Upper lobe of right lung (tissue), 1 donor: ENCODE measurements at places on chromosomes 7 and 10.

- peaks cover 7% of the 10 kb centered on the region for H3K4me1 ChIP-seq
- H3K27ac ChIP-seq: no peak overlapping the region
- no peak overlapping the region for H3K4me3 ChIP-seq
- no peak for DNase-seq
Measured at GRCh38 chr7:28920424-28920823, 37.7 kb downstream of the TRIL start.

DNA sequence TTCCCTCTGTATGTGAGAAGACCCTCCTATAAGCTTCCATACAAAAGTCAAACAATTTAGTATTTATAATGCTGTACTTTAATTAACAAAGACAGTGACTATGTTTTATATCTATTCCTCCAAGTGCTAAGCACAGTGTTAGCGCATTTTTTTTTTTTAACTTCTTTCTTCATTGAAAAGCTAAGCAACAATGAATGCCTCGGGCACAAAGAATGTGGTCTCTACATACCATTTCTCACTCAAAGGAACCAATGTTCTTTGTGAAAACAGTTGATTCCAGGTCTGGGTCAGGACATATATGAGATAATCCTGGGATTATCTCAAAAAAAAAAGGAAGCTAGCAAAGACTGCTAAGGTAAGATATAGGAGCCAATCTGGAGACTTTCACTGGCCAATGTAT, 26.2 kb upstream of the REEP3 start:
- H3K36me3 ChIP-seq: no peaks in the 10 kb centered on the region
- H3K4me3 ChIP-seq: no peak overlapping the region
- peaks cover 5% of the 10 kb centered on the region for H3K4me1 ChIP-seq
- H3K27me3 ChIP-seq: no peaks in the 10 kb centered on the region
- DNase-seq: no peak

GRCh38 chr7:128211626-128212025, 29.5 kb upstream of the LEP start:
- H3K27me3 ChIP-seq: peaks cover 19% of the 10 kb centered on the region
- no peak overlapping the region for H3K27ac ChIP-seq
- H3K4me1 ChIP-seq: no peaks in the 10 kb centered on the region
- H3K4me3 ChIP-seq: no peak overlapping the region
- H3K36me3 ChIP-seq: no peaks in the 10 kb centered on the region

GRCh38 chr10:113907166-113907565, 52.7 kb downstream of the NHLRC2 start:
- no peaks in the 10 kb centered on the region for H3K27me3 ChIP-seq
- H3K4me1 ChIP-seq: peaks cover 5% of the 10 kb centered on the region
- DNase-seq: no peak
- peaks cover 71% of the 10 kb centered on the region for H3K36me3 ChIP-seq

DNA sequence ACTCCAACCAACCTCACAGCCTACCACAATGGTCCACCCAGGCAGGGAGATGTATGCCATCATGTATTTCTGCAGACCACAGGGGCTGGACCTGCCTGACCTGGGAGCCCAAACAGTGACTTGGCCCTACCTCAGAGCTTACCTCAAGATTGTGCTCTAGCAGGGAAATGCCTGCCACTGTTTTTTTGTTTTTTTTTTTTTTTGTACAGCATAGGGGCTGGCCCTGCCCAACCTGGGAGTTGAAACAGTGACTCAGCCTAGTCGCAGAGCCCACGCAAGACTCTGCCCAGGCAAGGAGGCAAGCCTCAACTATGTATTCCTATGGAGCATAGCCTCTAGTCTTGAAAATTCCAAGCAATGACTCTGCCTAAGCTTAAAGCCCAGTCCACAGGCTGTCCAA, 39.3 kb upstream of the CDK6 start:
- no peaks in the 10 kb centered on the region for H3K27me3 ChIP-seq
- no peak overlapping the region for H3K27ac ChIP-seq
- no peak overlapping the region for H3K4me3 ChIP-seq
- no peaks in the 10 kb centered on the region for H3K36me3 ChIP-seq
- no peaks in the 10 kb centered on the region for H3K4me1 ChIP-seq
- no peak for DNase-seq

DNA sequence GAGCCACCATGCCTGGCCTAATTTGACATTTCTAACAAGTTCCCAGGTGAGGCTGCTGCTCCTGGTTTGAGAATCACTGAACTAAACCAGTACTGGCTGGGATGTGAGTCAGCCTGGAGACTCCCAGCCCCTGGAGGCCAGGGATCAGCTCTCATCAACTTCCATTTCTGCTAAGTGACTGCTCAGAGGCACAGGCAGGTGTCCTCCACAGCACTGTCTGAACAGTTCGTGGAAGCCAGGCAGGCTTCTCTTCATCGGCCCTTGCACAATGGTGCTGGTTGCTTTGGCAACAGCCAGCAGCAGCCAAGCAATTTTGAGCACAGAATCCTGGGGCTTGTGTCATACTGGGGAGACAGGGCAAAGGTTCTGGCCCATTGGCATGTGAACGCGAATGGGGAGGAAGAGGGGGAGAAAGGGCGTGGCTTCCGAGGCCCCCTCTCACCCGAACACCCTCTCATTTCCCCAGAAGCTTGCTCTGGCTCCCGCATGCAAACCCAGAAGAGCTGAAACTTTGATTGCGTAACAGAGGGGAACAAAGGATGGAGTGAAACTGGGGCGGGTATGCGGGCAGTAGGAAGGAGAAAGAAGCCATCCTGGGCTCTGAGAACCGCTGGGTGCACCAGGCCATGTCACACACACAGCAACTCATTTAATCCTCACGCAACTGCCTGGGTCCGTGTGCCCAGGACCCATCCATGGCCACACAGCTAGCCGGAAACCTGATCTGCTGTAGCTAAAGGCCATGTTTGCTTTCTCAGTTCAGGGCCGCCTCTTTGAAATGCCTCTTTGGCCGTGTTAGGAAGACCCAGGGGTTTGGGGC, 9.0 kb upstream of the POR start:
- H3K27ac ChIP-seq: peak overlapping the region; percentile 80
- no peaks in the 10 kb centered on the region for H3K36me3 ChIP-seq
- H3K4me3 ChIP-seq: no peak overlapping the region
- H3K4me1 ChIP-seq: peaks cover 5% of the 10 kb centered on the region
- no peaks in the 10 kb centered on the region for H3K27me3 ChIP-seq

DNA sequence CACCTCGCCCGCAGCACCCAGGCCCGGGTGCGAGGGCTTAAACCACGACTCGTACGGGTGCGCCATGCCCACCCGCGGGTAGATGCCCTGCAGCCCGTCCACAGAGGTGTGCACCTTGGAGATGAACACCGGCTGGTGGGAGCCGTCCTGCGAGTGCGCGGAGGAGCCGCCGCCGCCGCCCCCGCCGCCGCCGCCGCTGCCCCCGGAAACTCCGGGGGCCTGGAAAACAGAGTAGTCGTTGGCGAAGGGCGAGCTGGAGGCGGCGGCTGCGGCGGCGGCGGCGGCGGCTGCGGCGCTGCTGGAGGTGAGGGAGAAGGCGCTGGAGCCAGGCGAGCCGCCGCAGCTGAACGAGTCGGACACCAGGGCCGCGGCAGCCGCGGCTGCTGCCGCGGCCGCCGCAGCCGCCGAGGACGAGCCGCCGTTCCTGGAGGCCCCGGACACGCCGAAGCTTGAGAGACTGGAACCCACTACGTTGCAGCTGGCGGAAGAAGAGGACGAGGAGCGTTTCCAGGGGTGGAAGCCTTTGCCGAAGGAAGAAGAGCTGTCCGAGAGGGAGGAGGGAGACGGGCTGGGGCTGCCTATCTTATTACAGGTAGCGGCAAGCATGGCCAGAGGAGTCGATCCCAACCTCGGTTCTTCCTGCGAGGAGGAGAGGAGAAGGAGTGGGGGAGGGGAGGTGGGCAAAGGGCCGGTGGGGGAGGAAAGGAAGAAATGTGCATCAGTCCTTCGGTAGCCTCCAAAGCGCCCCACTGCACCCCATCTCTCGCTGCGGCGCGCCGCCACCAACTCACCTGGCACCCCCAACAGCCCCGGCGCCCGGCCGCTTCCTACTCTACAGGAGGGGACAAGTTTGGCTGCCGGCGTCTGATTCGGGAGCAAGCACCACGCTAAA, 1.3 kb downstream of the SP8 start:
- H3K27ac ChIP-seq: no peak overlapping the region
- H3K4me3 ChIP-seq: no peak overlapping the region
- peaks cover 97% of the 10 kb centered on the region for H3K27me3 ChIP-seq
- H3K36me3 ChIP-seq: no peaks in the 10 kb centered on the region

GRCh38 chr10:10330418-10330817, 687.3 kb upstream of the CELF2 start:
- H3K36me3 ChIP-seq: no peaks in the 10 kb centered on the region
- no peak for DNase-seq
- H3K27me3 ChIP-seq: no peaks in the 10 kb centered on the region
- no peak overlapping the region for H3K4me3 ChIP-seq
- no peaks in the 10 kb centered on the region for H3K4me1 ChIP-seq

- no peak overlapping the region for H3K4me3 ChIP-seq
- no peak for DNase-seq
- H3K27ac ChIP-seq: no peak overlapping the region
- no peaks in the 10 kb centered on the region for H3K27me3 ChIP-seq
- H3K4me1 ChIP-seq: no peaks in the 10 kb centered on the region
Measured at GRCh38 chr7:108589199-108589598, 19.5 kb downstream of the DNAJB9 start.

- H3K36me3 ChIP-seq: no peaks in the 10 kb centered on the region
- no peak overlapping the region for H3K27ac ChIP-seq
- H3K27me3 ChIP-seq: no peaks in the 10 kb centered on the region
- no peaks in the 10 kb centered on the region for H3K4me1 ChIP-seq
- no peak overlapping the region for H3K4me3 ChIP-seq
- no peak for DNase-seq
Measured at GRCh38 chr7:109659261-109659660, 1089.6 kb downstream of the DNAJB9 start.

- H3K4me3 ChIP-seq: no peak overlapping the region
- peak overlapping the region; percentile 75 for H3K27ac ChIP-seq
- no peaks in the 10 kb centered on the region for H3K36me3 ChIP-seq
- H3K4me1 ChIP-seq: peaks cover 39% of the 10 kb centered on the region
- no peak for DNase-seq
- H3K27me3 ChIP-seq: no peaks in the 10 kb centered on the region
Measured at GRCh38 chr10:29946953-29947700, 112.3 kb downstream of the JCAD start.

- no peak for DNase-seq
- H3K36me3 ChIP-seq: no peaks in the 10 kb centered on the region
- no peaks in the 10 kb centered on the region for H3K27me3 ChIP-seq
- H3K27ac ChIP-seq: no peak overlapping the region
Measured at GRCh38 chr10:77513781-77514331, 123.8 kb downstream of the KCNMA1 start.

- H3K36me3 ChIP-seq: peaks cover 70% of the 10 kb centered on the region
- no peak for DNase-seq
- no peaks in the 10 kb centered on the region for H3K27me3 ChIP-seq
- H3K4me1 ChIP-seq: no peaks in the 10 kb centered on the region
Measured at GRCh38 chr7:50610521-50611277, 45.5 kb upstream of the DDC start.

- H3K27me3 ChIP-seq: no peaks in the 10 kb centered on the region
- peak overlapping the region; percentile 4 for H3K27ac ChIP-seq
- H3K36me3 ChIP-seq: no peaks in the 10 kb centered on the region
- H3K4me3 ChIP-seq: no peak overlapping the region
Measured at GRCh38 chr7:112162142-112162766, 43.9 kb downstream of the DOCK4 start.

DNA sequence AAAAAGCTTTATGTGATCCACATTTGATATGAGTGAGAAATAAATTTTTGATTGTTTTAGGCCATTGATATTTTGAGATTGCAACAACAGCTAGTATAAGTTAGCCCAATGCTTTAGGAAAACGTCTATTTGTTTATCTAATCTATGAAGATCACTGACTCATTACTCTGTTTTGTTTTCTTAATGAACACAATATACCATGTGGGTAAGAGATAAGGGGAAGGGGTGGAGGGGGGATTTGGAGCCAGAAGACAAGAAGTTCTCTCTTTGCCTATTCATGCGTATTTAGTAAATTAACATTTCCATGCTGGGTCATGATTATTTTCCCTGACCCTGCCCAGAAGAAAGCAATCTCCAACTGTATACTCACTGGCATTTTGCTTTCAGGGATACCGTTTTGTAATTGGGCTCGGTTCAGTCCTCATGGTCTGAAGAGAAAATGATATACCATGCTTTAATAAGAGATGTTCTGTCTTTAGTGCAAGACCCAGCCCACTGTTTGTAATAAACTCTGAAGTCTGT, 359.5 kb upstream of the NPSR1 start:
- H3K36me3 ChIP-seq: no peaks in the 10 kb centered on the region
- no peaks in the 10 kb centered on the region for H3K4me1 ChIP-seq
- no peaks in the 10 kb centered on the region for H3K27me3 ChIP-seq
- no peak for DNase-seq
- no peak overlapping the region for H3K27ac ChIP-seq

DNA sequence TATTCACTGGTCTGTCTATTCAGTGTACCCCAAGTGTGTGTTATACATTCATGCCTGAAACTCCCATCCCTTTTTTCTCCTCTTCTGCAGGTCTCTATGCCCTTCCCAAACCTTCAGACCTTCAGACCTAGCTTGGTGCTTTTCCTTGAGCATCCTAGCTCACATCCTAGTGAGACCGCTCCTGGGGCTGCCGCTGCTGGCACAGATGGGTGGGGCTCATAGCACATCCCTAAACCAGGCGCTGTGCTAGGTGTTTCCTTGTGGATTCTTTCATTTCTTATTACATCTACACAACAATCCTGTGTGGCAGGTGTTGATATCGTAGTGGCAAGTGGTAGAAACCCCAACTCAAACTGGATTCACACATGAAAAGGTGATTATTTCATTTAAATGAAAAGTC, 43.2 kb downstream of the PRR15 start:
- DNase-seq: no peak
- H3K4me1 ChIP-seq: no peaks in the 10 kb centered on the region
- no peaks in the 10 kb centered on the region for H3K27me3 ChIP-seq
- H3K27ac ChIP-seq: no peak overlapping the region
- no peaks in the 10 kb centered on the region for H3K36me3 ChIP-seq
